ENCODE measurements at places on chromosomes 12 and 14. TPM values are rescaled to one million over a fixed set of nuclear protein-coding genes. Genes with fewer than 3 reads are reported as not detected.

The LALBA gene
- not detected for total RNA-seq

DNA sequence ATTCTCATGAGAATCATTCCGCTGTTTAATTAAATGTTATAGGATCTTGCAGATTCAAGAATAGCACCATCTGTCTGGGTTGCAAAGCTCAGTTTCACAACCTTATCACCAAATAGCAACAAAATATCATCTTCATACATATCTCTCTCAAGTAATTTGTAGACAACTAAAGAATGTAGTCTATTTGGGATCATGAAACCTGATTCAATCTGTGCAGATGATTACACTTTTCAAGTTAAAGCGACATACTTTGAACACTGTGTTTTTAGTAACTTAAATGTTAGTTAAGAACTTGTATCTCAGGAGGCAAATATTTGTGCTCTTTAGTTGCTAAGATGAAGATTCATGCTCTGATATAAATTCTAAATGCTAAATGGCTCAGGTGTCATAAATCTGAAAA lies 14.8 kb downstream of the MED13L start:
- no peak overlapping the region for H3K27ac ChIP-seq
- H3K4me3 ChIP-seq, result no peak overlapping the region
- H3K27me3 ChIP-seq, result no peaks in the 10 kb centered on the region
- no peak for DNase-seq
- H3K4me1 ChIP-seq, result peaks cover 97% of the 10 kb centered on the region

- peak; percentile 95 for DNase-seq
- H3K4me1 ChIP-seq, result peaks cover 72% of the 10 kb centered on the region
- H3K36me3 ChIP-seq, result no peaks in the 10 kb centered on the region
- no peaks in the 10 kb centered on the region for H3K27me3 ChIP-seq
- peak overlapping the region; percentile 96 for H3K27ac ChIP-seq
Measured at GRCh38 chr14:56118611-56119181, 485 bp downstream of the PELI2 start.

The ZC2HC1C gene
- total RNA-seq, result 1.1 TPM

The B4GALNT1 gene
- 0.40 TPM for total RNA-seq

The C1QL4 gene
- total RNA-seq, result not detected

The KCNK13 gene
- total RNA-seq, result 0.95 TPM

The GLT8D2 gene
- not detected for total RNA-seq

The NRIP2 gene
- total RNA-seq, result 18.8 TPM

DNA sequence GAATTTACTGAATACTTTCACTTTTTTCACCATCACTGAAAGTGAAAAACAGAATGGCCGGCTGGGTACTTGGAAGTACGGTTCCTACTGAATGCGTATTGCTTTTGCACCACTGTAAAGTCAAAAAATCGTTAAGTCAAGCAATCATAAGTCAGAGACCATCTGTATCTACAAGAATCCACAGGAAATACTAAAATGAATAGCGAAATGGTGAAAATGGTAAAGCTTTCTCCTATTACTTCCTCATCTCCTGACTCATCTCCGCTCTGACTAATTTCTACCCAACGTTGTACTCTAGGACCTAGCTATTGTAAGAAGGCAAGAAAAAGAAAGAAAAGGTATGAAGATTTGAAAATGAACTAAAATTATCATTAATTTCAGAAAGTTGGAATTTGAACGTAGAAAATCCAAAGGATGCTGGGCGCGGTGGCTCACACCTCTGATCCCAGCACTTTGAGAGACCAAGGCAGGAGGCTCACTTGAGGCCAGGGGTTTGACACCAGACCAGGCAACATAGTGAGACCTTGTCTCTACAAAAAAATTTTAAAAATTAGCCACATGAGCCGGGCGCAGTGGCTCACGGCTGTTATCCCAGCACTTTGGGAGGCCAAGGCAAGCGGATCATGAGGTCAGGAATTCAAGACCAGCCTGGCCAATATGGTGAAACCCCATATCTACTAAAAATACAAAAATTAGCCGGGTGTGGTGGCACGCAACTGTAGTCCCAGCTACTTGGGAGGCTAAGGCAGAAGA lies 5.3 kb upstream of the CDCA4 start:
- H3K27ac ChIP-seq, result peak overlapping the region; percentile 49
- H3K4me3 ChIP-seq, result no peak overlapping the region
- DNase-seq, result no peak
- H3K36me3 ChIP-seq, result peaks cover 5% of the 10 kb centered on the region
- H3K4me1 ChIP-seq, result peaks cover 6% of the 10 kb centered on the region

DNA sequence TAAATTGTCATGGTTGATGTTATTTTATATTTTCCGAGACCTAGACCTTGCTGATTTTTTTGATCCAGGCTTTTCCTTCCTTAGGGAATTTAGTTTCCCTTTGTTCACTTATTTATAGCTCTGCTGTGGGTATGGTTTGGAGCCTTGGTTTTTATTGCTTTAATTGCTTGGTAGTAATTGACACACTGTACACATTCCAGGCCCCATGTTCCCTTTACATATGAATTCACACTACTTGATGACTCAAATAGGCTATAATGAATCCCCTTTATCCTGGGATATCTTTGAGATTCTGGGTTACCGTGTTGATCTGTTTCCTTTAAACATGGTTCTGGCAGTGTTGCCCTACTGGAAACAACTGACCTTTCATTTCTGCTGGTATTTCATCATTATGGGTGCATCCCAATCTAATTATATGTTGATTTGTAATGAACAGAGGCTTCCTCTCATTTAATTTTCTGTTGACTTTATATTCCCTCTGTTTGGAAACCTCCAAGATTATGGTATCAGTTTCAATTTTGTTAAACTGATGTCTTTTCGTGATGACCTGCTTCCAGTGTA lies 424.0 kb downstream of the RAD51B start:
- peak overlapping the region; percentile 83 for H3K27ac ChIP-seq
- H3K27me3 ChIP-seq, result no peaks in the 10 kb centered on the region
- DNase-seq, result no peak
- no peaks in the 10 kb centered on the region for H3K36me3 ChIP-seq

DNA sequence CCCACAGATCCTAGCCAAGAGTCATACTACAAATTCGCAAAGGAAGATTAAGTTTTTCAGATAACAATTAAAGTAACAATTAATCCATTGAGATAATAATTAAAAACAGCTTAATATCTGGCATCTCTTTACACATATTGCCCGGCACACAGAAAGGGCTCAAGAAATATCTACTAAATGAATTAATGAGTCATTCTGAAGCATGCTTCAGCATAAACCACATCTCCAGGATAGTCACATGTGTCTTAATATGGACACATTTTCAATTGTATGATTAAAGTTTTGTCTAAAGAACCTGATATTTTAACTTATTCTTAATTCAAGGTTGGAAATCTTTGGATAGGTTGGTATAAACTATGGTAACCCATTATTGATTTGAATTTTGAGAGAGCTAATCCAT lies 9.6 kb downstream of the ITPR2 start:
- DNase-seq, result no peak
- H3K36me3 ChIP-seq, result no peaks in the 10 kb centered on the region
- no peak overlapping the region for H3K27ac ChIP-seq
- no peak overlapping the region for H3K4me3 ChIP-seq
- H3K27me3 ChIP-seq, result no peaks in the 10 kb centered on the region

DNA sequence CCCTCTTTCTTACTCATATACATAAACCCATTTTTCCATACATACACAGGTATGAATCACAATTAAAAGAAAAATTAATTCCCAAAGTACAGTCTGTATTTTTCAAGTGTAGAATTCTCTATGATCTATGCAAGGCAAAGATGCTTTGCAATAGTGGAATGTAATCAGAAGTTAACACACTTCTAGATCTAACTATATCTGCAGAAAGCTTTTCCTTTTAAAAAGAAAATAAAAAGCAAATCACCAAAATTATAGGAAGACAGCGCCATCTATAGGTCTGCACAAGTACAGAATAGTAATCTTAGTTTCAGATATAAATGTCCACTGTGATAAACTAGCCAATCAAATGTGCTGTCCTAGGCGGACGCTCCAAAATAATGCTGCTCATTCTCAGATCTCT lies 22.0 kb downstream of the SLC25A21 start:
- no peaks in the 10 kb centered on the region for H3K36me3 ChIP-seq
- H3K27me3 ChIP-seq, result no peaks in the 10 kb centered on the region
- H3K4me1 ChIP-seq, result no peaks in the 10 kb centered on the region
- no peak overlapping the region for H3K4me3 ChIP-seq
- no peak overlapping the region for H3K27ac ChIP-seq

GRCh38 chr12:130063866-130064265 lies 98.4 kb upstream of the FZD10 start:
- DNase-seq, result no peak
- no peak overlapping the region for H3K4me3 ChIP-seq
- no peak overlapping the region for H3K27ac ChIP-seq
- H3K4me1 ChIP-seq, result no peaks in the 10 kb centered on the region
- no peaks in the 10 kb centered on the region for H3K27me3 ChIP-seq

- H3K4me3 ChIP-seq, result no peak overlapping the region
- H3K27ac ChIP-seq, result no peak overlapping the region
- no peaks in the 10 kb centered on the region for H3K36me3 ChIP-seq
- H3K27me3 ChIP-seq, result no peaks in the 10 kb centered on the region
Measured at GRCh38 chr14:19993438-19993837, 8.5 kb upstream of the OR4Q2 start.

The KRT77 gene
- not detected for total RNA-seq

- H3K27ac ChIP-seq, result no peak overlapping the region
- no peak overlapping the region for H3K4me3 ChIP-seq
- H3K4me1 ChIP-seq, result no peaks in the 10 kb centered on the region
- no peaks in the 10 kb centered on the region for H3K36me3 ChIP-seq
- DNase-seq, result no peak
- H3K27me3 ChIP-seq, result no peaks in the 10 kb centered on the region
Measured at GRCh38 chr12:109697877-109698468, 15.7 kb upstream of the FAM222A start.

The RPL10L gene
- total RNA-seq, result not detected

DNA sequence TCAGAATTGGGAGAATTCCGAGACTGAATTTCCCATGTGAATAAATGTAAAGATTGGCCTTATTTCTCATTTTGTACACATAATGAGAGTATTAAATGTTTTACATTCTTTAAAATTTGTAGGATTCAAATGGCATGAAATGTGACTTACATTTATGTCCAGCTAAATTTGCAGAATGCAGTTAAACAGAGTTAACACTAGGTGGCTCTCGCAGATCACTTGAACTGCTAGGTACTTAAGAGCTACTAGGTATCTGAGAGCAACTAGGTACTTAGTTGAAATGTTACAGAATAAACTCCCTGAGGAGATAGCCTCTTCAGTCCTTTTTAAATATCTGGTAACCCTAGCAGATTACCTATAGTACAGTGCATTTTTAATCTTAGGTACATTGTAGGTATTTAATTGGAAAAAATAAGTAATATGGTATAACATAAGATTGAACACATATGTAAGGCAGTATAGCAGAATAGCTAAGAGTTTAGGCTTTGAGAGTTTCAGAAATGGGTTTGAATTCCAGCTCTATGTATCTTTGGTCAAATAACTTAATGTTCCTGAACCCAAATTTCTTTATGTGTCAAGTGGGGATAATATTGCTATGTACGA lies 73.8 kb downstream of the KIAA0586 start:
- no peak for DNase-seq
- no peaks in the 10 kb centered on the region for H3K4me1 ChIP-seq
- no peak overlapping the region for H3K27ac ChIP-seq
- no peaks in the 10 kb centered on the region for H3K27me3 ChIP-seq

- no peaks in the 10 kb centered on the region for H3K4me1 ChIP-seq
- no peaks in the 10 kb centered on the region for H3K27me3 ChIP-seq
- no peak overlapping the region for H3K4me3 ChIP-seq
- DNase-seq, result no peak
- H3K27ac ChIP-seq, result no peak overlapping the region
Measured at GRCh38 chr12:128938886-128939285, 85.6 kb downstream of the GLT1D1 start.

DNA sequence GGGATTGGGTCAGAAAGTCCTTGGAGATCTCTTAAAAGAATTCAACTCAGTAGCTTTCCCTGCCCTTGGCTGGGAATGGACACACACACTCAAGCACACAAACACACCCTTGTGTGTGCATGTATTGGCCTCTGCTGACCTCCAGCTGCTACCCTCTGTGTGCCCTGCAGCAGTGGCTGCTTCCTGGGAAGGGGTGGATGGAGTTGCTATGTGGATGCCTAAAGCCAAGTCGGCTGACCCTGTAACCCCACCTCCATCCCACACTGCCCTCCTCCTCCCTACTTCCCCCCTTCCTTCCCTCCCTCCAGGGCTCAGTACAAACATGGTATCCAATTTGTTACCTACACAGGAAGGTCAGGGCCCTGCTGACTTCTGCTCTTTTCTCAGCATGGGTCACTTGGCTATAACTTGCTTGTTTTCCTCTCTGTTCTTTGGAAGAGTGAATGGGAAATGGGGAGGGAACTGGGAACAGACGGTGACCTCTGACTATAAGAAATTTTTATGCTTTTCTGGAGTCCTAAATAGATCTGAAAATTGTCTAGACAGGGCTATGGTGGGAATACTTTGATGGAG lies 351.6 kb upstream of the TBX3 start:
- H3K4me3 ChIP-seq, result no peak overlapping the region
- no peaks in the 10 kb centered on the region for H3K27me3 ChIP-seq
- no peaks in the 10 kb centered on the region for H3K36me3 ChIP-seq
- no peak overlapping the region for H3K27ac ChIP-seq
- H3K4me1 ChIP-seq, result no peaks in the 10 kb centered on the region

DNA sequence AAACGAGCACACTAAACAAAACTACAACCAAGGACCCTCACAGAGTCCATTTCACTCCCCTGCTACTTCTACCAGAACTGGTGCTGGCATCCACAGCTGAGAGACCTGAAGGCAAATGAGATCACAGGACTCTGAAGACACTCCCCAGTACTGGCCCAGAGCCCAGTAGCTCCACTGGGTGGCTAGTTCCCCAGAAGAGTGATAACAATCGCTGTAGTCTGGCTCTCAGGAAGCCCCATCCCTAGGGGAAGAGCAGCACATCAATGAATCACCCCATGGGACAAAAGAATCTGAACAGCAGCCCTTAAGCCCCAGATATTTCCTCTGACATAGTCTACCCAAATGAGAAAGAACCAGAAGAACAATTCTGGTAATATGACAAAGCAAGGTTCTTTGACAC lies 190.7 kb upstream of the BMP4 start:
- H3K4me3 ChIP-seq, result no peak overlapping the region
- no peaks in the 10 kb centered on the region for H3K4me1 ChIP-seq
- H3K27ac ChIP-seq, result no peak overlapping the region
- no peak for DNase-seq

The TAS2R19 gene
- 9.1 TPM for total RNA-seq

The SRRM4 gene
- not detected for total RNA-seq

DNA sequence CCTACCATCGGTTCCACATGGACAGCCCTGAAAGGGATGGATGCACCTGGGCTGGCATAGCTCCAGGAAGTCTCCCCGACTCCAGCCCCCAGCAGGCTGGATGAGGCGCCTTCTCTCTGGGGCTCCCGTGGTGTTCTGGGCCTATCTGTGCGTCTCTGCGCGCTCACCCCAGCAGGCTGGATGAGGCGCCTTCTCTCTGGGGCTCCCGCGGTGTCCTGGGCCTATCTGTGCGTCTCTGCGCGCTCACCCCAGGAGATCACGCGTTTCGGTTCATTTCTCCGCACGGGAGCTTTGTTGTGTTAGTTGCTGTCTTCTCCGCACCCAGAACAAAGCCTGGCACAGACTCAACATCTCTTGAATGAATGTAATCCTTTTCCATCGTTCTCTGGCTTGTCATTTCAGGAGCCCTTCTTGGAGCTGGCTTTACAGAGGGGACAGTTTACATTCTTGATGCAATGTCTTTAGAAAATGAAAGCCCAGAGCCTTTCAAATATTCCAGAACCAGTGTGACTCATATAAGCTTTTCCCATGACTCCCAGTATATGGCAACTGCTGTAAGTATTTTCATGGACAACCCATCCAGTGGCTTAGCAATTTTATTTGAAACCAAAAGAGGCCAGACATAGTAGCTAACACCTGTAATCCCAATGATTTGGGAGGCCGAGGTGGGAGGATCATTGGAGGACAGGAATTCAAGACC lies 40.3 kb downstream of the CFAP251 start:
- no peaks in the 10 kb centered on the region for H3K27me3 ChIP-seq
- no peak overlapping the region for H3K27ac ChIP-seq
- H3K4me3 ChIP-seq, result no peak overlapping the region
- no peaks in the 10 kb centered on the region for H3K36me3 ChIP-seq

The FAM90A1 gene
- 0.19 TPM for total RNA-seq

Measured in spleen (tissue), 13 donors.